RPMI7951 (cell line): ENCODE measurements at places on chromosomes 3 and 15. TPM values are rescaled to one million over a fixed set of nuclear protein-coding genes. Genes with fewer than 3 reads are reported as not detected.

The NRROS gene
- 1.6 and 2.7 TPM in 2 replicates for total RNA-seq

The SCAMP2 gene
- total RNA-seq: 27.8 and 31.4 TPM in 2 replicates

The C3orf49 gene
- not detected in 2 replicates for total RNA-seq

DNA sequence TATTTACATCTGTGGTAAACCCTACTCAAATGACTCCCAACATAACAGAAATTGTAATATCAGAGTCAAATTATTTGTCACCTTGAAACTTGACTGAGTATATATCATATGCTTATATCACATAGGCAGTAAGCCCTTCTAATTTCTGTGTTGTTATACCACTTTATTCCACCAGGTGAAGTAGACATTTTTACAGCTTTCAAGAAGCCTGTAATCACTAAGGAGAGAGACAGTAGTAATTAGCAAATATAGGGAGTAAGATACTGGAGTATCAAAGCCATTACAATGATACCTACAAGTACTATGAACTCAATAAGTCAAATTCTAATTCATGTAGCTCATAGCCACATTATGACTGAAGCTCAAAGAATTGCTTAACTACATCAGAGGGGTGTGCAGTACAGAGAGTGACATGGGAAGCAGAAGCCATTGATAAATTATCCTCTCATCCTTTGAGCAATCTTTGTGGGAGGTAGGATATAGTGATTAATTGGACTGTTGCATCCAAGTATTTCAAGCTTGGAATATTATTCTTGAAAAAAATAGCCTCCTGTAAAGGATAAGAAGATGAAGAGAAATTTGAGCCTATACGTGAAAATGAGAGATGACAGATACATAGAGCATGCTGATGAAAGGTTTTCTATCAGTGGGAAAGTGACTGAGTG, 1005.9 kb downstream of the ZPLD1 start:
- no peak for DNase-seq

DNA sequence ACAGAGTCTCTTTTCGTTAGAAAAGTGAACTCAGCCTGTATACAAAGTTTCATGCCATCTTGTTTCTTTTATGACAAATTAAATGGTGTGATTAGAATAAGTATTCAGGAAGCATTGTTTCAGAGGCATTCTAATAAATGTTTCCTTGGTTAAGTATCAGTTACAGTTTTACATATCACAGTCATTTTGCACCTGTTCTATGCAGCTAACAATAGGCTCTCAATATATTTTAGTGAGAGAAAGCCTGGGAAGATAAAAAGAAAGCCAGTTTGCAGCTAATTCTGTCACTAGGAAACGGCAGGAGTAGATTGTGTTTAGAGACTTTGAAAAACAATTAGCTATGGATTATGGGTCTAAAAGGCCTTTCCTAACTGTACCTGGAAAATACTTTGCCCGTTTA, 252.8 kb downstream of the ZIC1 start:
- DNase-seq: no peak

GRCh38 chr3:110955301-110955880, 116.2 kb upstream of the NECTIN3 start:
- DNase-seq: peak; percentile 10

GRCh38 chr3:98573181-98573728, 20.2 kb downstream of the CPOX start:
- DNase-seq: peak; percentile 50

DNA sequence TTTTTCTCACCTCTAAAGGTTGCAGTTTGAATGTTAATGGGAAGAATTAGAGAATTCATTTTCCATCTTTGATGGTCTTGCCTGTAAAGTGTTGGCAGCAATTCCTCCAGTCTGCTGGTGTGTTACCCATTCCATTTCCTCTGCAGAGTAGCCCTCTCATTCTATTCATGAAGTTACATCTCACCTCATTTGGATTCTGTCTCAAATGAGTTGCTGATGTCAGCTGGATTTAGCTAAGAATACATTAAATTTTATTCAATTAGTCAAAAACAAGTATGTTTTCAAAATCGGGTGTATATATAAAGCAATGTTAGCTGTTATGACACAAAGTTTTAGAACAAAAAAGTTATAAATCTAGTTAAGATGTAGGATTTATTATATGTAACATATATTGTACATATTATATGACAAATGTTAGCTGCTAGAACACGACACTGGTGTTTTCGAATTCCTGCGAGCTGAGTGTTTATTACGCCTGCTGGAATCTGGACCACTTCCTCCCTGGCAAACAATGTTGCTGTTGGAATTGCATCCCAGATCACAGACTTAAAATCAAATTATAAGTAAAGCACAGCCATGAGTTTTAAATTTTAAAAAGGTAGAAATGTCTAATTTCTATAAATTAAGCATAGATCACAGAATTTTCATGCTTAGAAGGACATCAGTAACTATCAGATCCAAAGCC, 516.2 kb downstream of the OCA2 start:
- DNase-seq: peak; percentile 2

- DNase-seq: peak; percentile 22
These were observed 34.8 kb downstream of the ATG7 start for GRCh38 chr3:11306817-11307589.

GRCh38 chr3:53883008-53883407, 1.1 kb upstream of the ACTR8 start:
- DNase-seq: no peak

GRCh38 chr15:57377478-57377847, 1.2 kb downstream of the CGNL1 start:
- DNase-seq: no peak
